ENCODE measurements at places on chromosomes 4 and X.

GRCh38 chr4:156584100-156584499 lies 387.5 kb downstream of the PDGFC start:
- DNase-seq = no peak

DNA sequence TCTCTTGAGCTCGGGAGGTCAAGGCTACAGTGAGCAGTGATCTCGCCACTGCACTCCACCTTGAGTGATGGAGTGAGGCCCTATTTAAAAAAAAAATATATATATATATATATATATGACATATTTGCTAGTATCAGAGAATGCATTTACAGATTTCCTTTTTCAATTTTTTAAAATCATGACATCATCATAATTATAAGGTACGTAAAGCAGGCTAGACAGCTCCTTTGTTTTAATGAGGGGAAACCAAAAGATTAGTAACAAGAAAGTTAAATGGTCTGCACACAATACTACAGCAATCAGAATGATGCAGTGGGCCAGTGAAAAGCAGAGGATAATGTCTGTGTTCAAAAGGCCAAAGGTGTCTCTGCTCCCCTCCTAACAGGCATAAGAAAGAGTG lies 43.0 kb downstream of the LAS1L start:
- no peak for DNase-seq

DNA sequence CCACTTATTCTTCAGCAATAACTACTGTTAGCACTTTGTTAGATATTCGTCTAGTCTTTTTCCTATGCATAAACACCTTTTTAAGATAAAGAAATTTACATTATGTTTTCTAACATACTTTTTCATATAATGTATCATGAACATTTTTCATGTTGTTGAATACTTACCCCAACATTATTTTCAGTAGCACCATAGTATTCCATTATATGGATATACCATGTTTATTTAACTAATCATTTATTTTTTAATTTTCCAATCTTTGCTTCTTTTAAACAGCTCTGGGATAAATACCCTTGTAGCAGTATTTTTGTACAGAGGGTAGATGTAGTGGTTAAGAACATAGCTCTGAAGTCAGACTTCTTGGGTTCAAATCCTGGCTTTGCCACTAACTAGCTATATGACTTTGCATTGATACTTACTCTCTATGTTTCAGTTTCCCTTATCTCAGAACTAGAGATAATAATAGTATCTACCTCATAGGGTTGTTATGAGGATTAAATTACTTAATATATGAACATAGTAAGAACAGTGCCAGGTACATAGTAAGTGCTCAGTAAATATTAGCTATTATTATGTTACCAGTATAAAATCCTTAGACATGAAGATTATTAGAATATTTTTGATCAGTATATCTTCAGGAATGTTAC lies 11.3 kb downstream of the EXOC1 start:
- no peak for DNase-seq

DNA sequence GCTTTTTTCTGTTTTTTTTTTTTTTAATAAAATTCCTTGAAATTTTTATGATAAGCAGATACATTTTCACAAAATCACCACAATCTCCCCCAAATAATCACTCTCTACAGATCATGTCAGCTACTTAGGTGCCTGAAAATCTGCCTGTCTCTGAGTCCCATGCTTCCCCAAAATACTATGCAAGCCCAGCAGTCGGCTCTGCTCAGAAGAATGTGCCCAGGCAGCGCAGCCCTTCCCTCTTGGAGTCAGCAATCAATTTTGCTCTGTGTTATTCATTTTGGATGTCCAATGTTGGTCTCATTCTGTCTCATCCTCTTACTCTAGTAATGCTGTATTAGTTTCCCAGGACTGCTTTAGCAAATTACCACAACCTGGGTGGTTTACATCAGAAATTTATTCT lies 24.9 kb upstream of the C1QTNF7 start:
- DNase-seq = no peak

DNA sequence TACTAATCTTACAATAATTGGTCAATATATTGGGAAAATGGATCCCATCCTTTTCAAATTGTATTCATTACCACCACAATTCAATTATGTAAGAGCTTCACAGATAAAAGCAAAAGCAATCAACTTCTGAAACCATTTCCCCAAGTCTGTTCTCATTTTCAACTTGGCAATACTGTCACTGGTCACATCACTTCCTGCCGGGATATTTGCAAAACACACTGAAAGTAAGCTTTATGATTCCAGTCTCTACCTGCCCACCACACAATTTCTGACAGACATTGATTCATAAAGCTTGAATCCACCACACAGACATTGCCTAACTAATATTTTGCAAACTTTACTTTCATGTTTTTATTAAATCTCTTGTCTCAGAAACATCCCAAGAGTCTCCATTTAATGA lies 53.6 kb downstream of the LIN54 start:
- no peak for DNase-seq

Measured in CD4-positive, alpha-beta T cell treated with Interleukin-12 subunit alpha and Interleukin-12 subunit beta, for 1 hour (primary cell).